ENCODE measurements at places on chromosomes 3 and 15. TPM values are rescaled to one million over a fixed set of nuclear protein-coding genes. Genes with fewer than 3 reads are reported as not detected.

Gene PLIN1
- 0.37 TPM for total RNA-seq

Gene RTP4
- total RNA-seq: 12.3 TPM

Gene THBS1
- 199 TPM for total RNA-seq

Gene FETUB
- total RNA-seq: not detected

Gene PRSS50
- not detected for total RNA-seq

Gene CYFIP1
- total RNA-seq: 60.1 TPM

Gene INTS14
- 55.6 TPM for total RNA-seq

Gene TMEM207
- 1.4 TPM for total RNA-seq

Gene CDHR4
- not detected for total RNA-seq
